Uterus (tissue), 4 donors: ENCODE measurements at places on chromosomes 5 and 9.

- no peak for DNase-seq
Measured at GRCh38 chr9:75707191-75707590, 183.3 kb upstream of the PCSK5 start.

DNA sequence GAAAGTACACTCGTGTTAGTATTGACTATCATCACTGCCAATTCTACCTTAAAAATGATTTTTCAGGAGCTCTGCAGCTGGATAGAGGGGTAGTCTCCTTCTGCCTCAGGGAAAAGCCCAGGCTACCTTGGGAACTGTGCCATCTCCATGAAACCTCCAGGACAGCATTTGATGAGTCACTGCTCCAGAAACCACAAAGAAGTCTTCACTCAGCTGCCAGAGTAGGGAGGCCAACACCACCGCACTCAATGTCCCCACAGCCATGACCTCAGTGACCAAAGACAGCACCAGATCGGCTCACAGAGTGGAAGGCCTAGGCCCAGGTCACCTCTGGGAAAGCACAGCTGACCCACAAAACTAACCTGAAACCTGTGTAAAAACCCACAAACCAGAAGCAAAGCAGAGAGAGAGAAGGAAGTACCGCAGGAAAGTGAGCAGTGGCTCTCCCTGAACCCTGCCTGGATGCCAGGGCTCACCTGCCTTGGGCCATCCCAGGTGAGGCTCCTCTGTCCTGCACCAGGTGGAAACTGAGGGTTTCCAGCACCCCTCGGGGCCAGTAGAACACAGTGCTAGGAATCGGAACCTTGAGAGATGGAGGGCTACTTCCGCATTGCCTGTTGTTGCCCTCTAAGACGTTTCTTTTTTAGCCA, 30.0 kb downstream of the S1PR3 start:
- peak; percentile 73 for DNase-seq

GRCh38 chr9:127248241-127248640, 16.3 kb upstream of the GARNL3 start:
- no peak for DNase-seq

- no peak for DNase-seq
Measured at GRCh38 chr9:14783358-14783757, 60.8 kb upstream of the CER1 start.

DNA sequence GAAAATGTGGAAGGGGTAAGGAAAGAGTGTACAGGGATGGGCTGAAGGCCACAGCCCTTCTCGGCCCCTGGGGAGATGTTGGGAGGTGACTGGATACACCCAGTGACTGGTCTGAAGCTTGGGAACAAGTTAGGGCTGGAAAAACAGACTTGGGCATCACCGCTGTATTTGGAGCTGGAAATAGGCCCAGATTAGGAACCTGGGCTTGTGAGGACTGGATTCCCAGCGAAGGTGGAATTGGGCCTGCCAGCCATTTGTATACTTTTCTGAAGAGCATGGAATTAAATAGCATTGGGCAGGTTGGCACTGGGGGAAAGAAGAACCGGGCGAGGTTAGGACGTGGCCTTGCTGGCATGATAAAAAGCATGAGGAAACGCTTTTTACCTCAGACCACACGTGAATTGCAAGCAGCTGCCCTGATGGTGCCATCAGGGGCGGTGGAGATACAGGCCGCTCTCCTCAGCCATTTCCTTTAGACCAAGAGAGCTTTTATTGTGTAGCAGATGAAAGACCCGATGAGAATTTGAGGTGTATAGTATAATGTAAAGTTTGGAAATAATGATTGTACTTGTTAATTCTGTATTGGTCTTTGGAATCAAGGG, 37.8 kb downstream of the OTULIN start:
- no peak for DNase-seq

DNA sequence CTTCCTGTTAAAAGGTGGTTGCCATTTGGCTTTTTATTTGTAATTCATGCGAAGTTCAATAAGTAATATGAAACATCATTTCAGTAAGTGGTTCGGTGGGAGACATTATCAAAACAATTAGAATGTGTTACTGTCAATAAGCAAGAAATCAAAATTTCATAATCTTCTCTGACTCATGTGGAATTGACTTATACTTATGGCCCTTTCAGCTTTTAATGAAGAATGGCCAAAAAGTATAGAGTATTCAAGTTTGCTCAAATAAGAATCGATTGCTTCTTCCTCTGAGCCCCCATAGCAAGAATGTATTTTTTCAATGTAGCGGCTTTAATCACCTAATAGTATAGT, 174.5 kb downstream of the AOPEP start:
- no peak for DNase-seq

- DNase-seq: no peak
Measured at GRCh38 chr9:92483627-92484545, 1.6 kb upstream of the ASPN start.

GRCh38 chr5:170571875-170572852, 68.3 kb downstream of the KCNIP1 start:
- DNase-seq: no peak

DNA sequence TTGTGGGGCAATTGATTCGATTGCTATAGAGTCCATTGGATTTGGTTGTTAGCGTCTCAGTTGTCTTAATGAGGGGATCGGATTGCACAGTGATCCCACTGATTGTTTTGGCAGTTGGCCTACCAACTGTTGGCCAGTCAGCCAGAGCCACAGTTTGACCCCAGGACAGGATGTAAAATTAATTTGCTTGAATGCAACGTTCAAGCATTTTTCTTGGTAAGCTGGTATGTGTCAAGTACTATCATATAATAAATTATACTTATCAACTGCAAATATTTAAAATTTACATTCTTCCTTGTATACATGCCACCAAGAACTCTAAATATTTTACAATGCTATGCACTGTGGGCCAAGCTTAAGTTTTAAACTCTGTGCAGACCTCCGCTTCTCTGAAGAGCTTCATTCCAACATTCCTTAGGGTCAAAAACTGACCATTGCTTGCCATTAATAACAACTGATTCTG, 80.4 kb upstream of the OSMR start:
- DNase-seq: no peak

GRCh38 chr5:120405923-120406322, 58.2 kb upstream of the PRR16 start:
- no peak for DNase-seq

DNA sequence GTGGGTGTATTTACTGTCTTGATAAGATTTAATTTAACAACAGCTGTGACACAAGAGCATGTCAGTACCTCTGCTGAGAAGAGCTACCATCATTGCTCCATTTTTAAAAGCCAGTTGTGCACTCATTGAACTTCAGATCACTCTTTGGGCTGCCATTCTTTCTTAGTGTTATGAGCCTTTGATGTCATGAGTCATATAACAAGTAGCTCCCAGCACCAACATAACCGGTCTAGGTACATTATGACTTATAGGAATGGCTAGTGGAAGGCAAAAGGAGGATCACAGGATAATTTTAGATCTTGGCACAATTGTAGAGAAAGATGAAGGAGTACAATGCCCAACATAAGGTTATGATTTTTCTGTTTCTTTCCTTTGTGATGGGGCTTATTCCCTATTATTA, 170.8 kb upstream of the FBN2 start:
- DNase-seq: no peak

DNA sequence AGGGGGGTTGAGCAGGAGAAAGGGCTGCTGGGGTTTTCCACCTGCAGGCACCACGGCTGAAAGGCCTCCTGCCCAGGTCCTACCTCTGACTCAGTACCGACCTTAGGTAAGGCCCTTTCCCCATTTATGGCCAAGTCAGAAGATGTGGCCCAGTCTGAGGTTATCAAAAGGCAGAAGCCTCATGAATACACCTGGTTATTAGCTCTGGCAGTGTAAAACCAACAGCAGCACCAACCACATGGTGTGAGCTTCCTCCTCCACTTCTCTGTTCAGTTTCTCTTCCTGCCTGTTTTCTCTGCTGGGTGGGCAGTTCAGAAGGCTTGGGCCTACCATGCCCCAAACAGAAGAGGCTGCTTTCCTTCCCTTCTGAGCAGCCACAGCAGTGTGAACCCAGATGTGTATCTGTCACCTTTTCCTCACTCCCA, 86.9 kb downstream of the UGCG start:
- no peak for DNase-seq

DNA sequence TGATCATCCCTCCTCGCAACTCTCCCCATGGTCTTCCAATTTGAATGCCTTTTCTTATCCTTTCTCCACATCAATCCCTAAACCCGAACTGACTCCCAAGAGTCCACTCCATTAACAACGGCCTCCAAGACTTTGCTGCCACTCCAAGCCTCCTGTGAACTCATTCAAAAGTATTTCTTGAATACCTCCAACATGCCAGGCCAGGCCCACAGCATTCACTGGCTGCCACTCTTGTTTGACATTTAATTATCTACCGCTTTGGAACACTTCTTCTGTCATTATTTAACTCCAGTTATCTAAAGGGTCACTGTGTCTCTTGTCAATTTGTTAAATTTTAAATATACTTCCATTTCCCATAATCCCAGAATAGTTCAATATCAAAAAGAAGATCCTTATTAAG, 378.9 kb downstream of the EFNA5 start:
- no peak for DNase-seq

DNA sequence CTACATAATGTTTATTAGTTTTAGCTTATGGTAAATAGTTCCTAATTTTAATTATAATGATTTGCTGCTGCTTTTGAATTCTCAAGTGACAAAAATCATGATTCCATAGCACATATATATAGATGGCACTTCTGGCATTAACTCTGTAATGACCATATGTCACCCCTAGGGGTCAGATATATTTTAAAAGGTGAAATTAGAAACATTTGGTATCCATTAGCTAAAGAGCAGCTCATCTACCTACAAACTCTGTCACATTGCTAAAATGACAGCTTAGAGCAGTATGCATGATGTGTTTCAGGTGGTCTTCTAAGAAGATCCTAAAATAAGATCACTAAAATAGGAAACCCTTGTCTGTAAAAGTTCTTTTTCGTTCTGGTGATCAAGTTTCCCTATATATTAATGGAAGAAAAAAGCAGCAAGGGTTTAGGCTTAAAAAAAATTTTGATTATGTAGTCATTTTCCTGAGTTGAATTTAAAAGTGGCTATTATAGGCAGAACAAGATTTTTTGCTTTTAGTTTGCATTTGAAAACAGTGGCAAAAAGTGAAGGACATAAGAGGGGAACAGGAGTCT, 157.7 kb upstream of the POU5F2 start:
- DNase-seq: no peak

GRCh38 chr9:135136991-135137832, 49.7 kb downstream of the OLFM1 start:
- DNase-seq: no peak

DNA sequence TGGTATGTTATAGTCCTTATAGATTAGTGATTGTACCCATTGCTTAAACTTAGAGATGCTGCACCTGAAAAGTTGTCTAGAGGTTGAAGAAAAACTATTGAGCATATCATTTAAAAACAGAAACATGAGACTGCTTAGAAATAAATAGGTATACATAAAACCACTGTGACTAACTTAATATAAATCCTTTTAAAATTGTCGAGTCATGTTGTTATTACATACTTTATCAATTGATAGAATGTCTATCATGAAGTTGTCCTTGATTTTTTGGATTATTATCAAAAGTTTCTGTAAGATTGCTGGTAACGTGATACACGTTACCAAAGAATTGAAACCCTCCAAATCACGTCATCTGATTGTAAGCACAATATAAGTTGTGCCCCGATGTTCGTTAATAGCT, 35.3 kb upstream of the VCAN start:
- no peak for DNase-seq

DNA sequence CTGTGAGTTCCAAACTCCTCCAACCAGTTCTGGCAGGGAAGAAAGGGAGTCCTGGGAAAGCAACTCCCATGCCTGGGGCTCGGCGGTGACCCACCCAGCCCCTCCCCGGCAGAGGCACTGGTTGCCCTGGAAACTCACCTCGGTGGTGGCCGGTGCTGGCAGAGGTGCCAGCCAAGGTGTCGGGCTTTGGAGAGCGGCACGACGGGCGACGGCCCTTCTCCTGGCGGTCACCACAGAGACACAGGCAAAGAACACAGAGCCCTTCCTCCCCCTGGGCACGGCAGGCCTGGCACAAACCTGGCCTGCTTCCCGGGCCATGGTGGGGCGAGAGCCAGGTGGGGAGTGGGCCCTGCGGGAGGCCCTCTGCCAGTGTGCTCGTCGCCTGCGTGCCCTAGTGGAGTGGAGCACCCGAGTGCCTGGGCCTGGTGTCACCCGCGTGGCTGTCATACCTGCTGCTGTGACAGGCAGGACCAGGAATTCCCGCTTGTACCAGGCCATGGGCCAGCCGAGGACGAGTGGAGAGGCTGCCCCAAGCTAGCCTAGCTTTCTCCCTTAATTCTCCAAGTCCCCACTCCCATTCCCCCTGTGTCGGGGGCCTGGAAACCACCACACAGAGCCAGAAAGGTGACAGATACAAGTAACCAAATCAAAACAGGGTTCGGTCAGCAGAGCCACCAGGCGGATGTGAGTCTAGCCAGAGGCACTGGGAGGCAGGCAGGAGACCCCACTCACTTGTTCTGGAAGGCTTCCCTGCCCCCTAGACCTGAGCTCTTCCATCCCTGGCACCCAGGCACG, 8.2 kb upstream of the RALGDS start:
- no peak for DNase-seq

DNA sequence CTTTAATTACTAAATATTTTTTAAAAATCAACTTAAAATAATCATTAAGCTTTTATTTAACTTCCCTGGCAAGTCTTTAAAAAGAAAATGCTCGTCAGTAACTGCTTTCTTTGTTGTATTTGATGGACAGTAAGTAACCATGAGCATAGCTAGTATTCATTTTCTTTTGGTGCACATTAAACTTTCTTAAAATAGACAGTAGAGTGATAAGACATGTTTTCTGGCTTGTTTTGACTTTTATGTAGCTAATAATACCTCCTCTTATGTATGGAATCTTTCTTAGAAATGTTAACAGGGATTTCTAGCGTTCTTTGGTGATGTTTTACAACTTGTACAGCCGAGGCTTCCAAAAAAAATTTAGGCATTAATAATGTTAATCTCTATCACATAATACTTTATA, 22.6 kb downstream of the FBXO38 start:
- DNase-seq: no peak

GRCh38 chr9:98520221-98520960, 188.3 kb downstream of the GABBR2 start:
- DNase-seq: no peak

DNA sequence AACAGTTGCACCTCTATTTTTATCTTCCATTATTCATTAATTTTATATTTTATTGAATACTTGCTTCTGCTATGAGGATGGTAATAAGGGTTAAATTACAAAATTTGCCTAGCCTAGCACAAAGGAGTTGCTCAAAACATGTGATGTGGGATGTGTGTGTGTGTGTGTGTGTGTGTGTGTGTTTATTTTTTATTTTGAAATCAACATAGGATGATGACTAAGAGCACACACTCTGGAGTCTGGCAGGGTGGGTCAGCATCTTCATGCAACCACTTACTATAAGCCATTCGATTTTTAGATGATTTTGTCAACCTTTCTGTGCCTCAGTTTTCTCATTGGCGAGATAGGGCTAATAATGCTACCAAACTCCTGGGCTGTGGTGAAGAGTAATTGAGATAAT, 57.7 kb upstream of the MAMDC2 start:
- no peak for DNase-seq

- DNase-seq: no peak
Measured at GRCh38 chr5:78407458-78407857, 47.0 kb downstream of the SCAMP1 start.

DNA sequence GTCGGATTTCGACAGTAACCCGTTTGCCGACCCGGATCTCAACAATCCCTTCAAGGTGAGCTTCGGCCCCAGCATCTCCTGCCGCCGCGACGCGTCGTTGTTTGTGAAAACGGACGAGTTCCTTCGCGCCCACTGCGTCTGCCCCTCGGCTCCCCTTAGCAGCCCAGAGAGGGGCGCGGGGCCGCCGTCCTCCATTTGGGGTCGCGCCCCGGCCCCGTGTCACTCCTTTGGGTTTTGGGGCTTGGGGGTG, 182 bp downstream of the SCAMP1 start:
- DNase-seq: no peak
